ENCODE measurements at places on chromosomes 6 and 20. TPM values are rescaled to one million over a fixed set of nuclear protein-coding genes. Genes with fewer than 3 reads are reported as not detected.
A peak's percentile ranks its signal among the peaks of the same experiment; 100 is the strongest.

DNA sequence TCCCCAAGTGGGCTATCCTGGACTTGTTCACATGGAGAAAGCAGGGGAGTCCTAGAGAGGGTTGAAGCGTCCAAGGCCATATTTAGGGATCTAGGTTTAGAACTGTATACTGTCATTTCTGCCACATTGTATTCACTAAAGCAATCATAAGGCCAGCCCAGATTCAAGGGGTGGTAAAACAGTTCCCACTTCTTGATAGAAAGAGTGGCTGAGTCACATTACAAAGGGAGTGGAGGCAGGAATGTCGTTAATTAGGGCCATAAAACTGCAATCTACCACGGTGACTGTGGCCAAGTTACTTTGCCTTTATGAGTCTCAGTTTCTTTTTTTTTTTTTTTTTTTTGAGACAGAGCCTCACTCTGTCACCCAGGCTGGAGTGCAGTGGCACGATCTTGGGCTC is 7.4 kb upstream of the UBR2 start:
- DNase-seq, result no peak

SPATS1 gene
- not detected for total RNA-seq

LY6G6D gene
- not detected for total RNA-seq

DNA sequence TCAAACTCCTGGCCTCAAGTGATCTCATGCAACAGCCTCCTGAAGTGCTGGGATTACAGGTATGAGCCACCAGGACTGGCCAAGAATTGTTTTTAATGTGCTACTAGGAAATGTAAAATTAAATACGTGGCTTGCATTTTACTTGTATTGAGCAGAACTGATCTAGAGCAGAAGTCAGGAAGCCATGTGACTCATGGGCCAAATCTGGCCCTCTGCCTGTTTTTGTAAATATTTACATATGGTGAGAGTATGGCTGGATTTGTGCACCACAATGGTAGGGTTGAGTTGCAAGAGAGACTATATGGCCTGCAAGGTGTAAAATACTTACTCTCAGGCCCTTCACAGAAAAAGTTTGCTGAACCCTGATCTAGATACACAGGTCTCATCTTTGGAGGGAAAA is 75.8 kb downstream of the LAMP5 start:
- no peak for DNase-seq

- DNase-seq, result no peak
These were observed 48.8 kb downstream of the MCUR1 start for GRCh38 chr6:13765570-13765969.

- DNase-seq, result peak; percentile 89
These were observed 67.4 kb upstream of the XRN2 start for GRCh38 chr20:21235484-21236445.

DNA sequence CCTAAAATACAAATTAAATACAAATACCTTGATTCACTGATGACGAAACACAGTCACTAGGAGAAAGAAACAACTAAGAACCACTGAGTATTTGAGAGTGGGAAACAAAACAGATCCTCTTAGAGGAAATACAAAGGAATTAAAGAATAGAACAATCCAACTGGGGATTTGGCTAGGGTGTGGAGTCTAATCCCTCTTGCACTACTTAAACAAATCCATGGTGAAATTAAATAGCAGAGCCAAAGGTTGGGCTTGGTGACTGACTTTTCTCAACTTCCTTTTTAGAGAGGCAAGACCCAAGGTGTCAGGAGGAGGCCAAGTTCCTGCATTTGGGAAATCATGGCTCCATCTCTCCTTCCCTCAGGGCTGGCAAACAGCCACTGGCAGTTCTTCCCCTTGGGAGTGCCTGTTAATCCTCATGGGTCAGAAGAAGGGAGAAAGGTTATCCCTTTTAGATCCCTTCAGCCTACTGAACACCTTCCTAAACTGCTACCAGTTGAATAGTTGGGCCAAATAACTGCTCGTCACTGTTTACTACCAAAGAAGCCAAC is 101.2 kb upstream of the TRAF3IP2 start:
- no peak for DNase-seq

GRCh38 chr6:157791450-157791849 is 31.6 kb upstream of the SNX9 start:
- DNase-seq, result no peak

APCDD1L gene
- total RNA-seq, result not detected

DNA sequence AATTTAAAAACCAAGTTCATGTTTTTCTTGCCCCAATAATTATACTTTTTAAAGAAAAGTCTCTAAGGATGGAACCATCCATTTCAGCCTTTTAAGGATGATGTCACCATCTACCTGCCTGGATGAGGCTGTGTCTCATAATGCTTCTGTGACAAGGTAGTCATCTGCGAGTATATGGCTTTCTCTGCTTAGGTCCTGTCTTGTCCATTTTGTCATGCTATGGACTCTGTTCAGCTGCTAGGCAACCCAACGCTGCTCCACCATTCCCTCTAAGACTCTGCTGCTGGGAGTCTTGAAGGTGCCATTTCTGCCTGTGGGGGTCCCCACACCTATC is 459.8 kb upstream of the RUNX2 start:
- DNase-seq, result no peak

CHRNA4 gene
- not detected for total RNA-seq

- no peak for DNase-seq
These were observed 13.2 kb downstream of the SPATS1 start for GRCh38 chr6:44355640-44356039.

DNA sequence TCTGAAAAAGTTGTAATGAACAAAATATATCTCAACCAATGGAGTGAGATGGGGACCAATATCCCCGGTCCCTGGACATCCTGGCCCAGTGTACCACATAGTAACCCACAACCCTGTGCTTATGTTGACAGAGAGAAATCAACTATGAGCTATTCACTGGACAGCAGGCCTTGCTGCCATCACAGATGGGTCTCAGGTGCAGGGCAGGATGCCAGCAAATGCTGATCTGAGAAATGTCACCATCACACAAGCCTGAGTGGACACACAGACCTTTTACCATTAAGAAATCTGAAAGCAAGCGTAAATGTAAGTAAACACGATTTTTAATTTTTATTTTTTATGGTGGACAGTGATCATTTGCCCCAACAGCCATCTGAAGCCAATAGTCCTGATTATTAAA is 9.1 kb downstream of the RPP40 start:
- DNase-seq, result no peak

- no peak for DNase-seq
These were observed 230.1 kb upstream of the PRND start for GRCh38 chr20:4491643-4492042.

CFAP61 gene
- total RNA-seq, result not detected
